ENCODE measurements at places on chromosomes 16 and 17.
A peak's percentile ranks its signal among the peaks of the same experiment; 100 is the strongest.

DNA sequence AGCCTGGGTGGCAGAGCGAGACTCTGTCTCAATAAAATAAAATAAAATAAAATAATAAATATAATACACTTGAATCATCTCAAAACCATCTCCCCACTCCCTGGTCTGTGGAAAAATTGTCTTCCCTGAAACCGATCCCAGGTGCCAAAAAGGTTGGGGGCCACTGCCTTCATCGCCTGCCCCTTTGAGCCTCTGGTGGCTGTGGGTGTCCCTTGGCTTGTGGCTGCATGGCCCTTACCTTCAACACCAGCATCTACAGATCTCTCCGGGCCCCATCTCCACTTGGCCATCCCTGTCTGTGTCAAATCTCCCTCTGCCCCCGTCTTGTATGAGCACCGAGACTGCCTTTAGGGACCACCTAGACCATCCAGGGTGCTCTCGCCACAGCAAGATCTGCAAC, 177.3 kb downstream of the SEC14L1 start:
- DNase-seq: no peak

DNA sequence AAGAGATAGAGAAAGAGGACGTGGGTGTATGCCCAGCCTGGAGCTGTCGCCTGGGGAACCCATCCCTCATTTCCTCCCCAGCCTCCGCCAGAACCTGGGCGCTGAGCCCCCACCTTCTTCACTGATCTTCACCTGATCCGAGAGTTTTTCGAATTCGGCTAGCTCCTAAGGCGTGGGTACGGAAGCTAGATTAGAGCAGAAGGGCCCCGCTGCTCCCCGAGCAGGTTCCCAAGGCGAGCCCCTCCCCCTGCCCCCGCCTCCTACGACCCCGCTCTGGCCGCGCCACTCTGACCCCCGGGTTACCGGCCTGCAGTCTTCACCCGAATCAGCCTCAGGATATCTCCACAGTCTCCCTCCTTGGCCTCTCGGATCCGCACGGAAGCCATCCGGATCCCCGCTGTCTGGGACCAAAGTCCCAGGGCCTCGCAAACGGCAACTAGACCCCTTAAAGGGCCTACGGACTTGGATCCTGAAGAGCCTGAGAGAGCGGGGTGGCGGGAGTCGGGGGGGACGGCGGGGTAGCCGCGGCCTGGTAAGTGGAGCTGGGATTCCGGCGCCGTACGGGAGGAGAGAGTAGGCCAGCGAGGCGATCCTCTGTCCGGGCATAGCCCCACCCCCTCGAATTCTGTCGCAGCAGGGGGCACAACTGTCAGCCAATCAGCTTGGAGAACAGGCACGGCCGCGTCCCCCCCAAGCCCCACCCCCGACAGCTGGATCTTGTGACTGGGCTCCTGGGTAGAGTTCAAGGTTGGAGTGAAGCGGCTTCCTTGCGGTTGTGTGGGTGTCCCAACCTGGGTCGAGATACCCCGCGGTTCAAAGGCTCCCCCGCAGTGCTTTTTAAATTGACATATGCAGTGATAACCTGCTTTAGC, at the start of gene SAT2:
TSS of gene SAT2 (minus strand) at position 572 of the 872 bp plus-strand sequence. CDS start at position 386, 186 bp downstream.
- peak; percentile 12 for DNase-seq

- DNase-seq: no peak
Measured at GRCh38 chr17:16419929-16420271, 4.5 kb downstream of the TRPV2 start.

- DNase-seq: peak; percentile 82
Measured at GRCh38 chr16:31142109-31143010, 6.8 kb upstream of the PRSS8 start.

- no peak for DNase-seq
Measured at GRCh38 chr16:52690468-52690867, 143.5 kb upstream of the TOX3 start.

Data from NCI-H187 treated with DMSO at 0.1 percent for 48 hours (cell line).